ENCODE measurements at places on chromosomes 1 and 21. TPM values are rescaled to one million over a fixed set of nuclear protein-coding genes. Genes with fewer than 3 reads are reported as not detected.

MCM3AP gene
- 67.6 TPM for total RNA-seq

TCP10L gene
- total RNA-seq, result 0.32 TPM

AADACL3 gene
- total RNA-seq, result not detected

OVAAL gene
- total RNA-seq, result not detected

INKA2 gene
- total RNA-seq, result 4.5 TPM

IGSF3 gene
- 3.5 TPM for total RNA-seq

CFH gene
- 28.3 TPM for total RNA-seq

KRTAP19-3 gene
- total RNA-seq, result not detected

TSSK3 gene
- 0.86 TPM for total RNA-seq

IL20 gene
- 0.86 TPM for total RNA-seq

CADM3 gene
- not detected for total RNA-seq

SELL gene
- total RNA-seq, result not detected

GRCh38 chr1:198604975-198605374 is 33.9 kb upstream of the PTPRC start:
- DNase-seq, result no peak

- DNase-seq, result no peak
Observed at GRCh38 chr1:58107943-58108342, 438.6 kb downstream of the OMA1 start.

DNA sequence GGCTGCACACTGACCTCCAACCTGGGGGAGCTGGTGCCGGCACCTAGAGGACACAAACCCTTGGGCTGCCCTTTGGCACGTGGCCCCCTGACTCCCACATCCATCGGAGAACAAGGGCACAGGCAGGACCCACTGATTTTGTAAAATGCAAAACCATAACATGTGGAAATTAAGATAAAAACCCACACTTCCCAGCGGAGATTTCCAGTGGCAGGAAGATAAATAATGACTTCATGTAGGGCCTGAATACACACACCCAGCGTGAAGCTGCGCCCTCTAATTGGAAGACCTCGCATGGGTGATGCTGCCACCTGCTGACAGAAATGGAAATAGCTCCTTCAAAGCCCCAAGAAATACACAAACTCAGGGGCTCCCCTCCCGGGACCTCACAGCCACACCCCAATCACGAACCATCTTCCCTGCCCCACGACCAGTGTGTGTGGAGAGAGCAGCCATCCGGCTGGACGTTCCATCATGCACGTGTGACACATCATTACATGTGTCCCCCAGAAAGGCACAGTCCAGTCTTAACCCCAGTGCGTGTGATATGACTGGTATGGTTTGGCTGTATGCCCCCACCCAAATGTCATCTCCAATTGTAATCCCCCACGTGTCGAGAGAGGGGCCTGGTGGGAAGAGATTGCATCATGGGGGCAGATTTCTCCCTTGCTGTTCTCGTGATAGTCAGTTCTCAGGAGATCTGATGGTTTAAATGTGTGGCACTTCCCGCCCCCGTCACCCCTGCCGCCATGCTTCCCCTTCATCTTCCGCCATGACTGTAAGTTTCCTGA is 5.7 kb upstream of the TPRG1L start:
- peak; percentile 82 for DNase-seq

GRCh38 chr1:56190806-56191365 is 388.5 kb downstream of the PLPP3 start:
- no peak for DNase-seq

DNA sequence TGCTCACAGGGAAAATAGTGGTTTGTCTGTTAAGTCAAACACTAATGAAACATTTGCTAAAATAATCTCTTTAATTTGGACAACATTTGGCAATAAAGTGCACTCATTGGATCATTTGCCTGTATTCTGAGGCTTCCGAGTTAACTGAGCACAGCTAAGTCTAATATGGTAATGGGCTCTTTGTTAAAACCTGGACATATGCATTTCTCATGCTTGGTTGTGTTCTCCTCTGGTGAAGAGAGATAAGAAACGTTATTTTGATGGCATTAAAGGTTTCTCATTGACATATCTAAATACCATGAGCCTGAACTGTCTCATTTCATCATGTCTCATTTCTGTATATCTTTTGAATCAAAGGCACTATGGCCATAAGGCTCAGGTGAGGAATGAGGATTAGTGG is 13.4 kb upstream of the NRIP1 start:
- no peak for DNase-seq

GRCh38 chr21:42383331-42383730 is 12.5 kb downstream of the TMPRSS3 start:
- no peak for DNase-seq

GRCh38 chr1:203661572-203661971 is 34.9 kb downstream of the ATP2B4 start:
- DNase-seq, result no peak

DNA sequence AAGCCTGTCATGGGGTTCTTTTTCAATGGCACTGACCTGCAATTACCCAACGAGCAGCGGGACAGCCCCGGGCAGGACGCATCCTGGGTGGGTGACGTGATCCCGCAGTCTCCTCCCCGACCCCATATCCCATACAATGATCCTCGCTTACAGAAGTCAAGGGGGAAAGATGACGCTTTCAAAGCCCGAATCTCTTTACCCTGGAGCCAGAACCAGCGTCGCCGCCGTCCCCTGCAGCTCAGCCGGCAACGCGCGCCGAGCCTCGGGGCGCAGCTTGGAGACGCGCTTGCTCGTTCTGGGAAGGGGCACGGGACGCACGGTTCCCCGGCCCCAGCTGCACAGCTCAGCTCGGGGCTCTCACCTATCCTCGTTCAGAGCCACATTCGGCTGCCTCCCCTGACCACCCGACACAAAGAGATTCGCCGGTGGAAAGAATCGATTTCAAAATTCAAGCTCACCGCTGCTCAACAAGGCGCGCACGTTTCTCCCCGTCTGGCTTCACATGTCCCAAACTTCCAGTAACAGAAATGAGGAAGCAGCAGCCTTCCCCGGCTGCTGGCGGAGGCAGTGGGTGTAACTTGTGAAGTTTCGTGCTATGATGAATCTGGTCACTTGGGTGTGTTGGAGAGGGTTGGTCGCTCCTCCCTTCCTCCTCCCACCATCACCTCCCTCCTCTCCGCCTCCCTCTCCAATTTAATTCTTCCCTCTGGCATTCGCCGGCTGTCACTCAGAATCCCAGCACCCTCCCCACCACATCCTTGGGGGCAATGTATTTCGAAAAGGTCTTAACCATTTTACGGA is at the start of gene TIAM1:
TSS of gene TIAM1 (minus strand) at position 582 of the 801 bp plus-strand sequence. CDS start 77,289 bp downstream, outside the sequence.
- peak; percentile 51 for DNase-seq

DNA sequence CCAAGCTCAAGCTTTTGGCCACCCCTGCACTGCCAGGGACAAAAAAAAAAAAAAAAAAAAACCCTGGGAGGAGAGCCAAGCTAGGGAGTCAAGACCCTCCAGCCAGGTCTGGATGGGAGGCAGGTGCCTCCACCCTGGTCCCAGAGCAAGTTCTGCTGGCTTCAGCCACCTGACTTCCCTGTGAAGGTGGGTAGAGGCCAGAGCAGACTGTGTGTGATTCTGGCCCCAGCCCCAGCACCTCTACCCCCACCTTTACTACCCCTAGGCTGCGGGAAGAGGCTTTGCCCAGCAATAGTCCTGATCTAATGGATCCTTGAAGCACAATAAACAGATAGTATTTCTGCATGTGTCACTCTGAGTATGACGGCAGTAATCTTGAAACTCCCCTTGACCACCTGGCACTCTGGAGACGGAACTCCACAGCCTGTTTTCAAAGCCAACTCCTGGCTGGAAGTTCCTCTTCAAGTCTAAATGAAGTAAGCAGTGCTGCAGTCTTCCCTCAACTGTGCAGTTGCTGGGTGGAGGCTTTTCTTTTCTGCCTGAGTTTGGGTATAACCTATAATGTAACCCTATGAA is 9.8 kb downstream of the PDZK1IP1 start:
- no peak for DNase-seq

DNA sequence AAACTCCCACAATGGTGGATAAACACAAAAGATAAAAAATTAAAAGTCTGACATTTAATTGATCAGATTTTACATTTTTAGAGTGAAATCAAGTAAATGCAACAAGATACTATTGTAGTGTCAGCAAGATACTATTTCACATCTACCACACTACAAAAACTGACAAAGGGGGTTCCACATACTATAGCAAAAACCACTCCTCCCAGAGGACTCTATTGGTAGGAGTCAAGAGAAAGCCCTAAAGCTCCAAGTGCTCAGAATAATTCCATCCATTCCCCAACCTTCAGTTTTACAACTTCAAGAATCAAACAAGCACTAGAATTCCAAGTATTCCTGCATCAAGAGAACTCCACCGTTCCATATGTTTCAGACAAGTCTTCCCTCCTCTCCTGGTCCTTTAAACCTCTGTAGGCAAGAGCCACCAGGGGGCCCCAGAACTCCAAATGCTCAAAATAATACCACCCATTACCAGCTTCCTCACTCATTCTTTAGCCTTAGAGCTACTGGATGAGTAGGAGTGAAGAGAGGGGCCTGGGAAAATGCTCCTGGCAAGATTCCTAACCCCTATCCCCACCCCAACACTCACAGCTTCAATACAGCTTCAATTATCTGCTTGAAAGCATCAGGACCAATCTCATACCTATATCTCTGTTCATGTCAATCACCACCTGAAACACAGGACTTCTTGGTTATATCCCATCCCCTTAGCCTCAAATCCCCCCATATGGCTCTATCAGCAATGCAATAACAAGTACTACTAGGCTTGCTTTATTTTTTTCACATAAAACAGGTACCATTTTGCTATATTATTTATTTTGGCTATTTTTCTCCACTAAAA is 9.9 kb downstream of the TOR1AIP2 start:
- DNase-seq, result peak; percentile 67

DNA sequence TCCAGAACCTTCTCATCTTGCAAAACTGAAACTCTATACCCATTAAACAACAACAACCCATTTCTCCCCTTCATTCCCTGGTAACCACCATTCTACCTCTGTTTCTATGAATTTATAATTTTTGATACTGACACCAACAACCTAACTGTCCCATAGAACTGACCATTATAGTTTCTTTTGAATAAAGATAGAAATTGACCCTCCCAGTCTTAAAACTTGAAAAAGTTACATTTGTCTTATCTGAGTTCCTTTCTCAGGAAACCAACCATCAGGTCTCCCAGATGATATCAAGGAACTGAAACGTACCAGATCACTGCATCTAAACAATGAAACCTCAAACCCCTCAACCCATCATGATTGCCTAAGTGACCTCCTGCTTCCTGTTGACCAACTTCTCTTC is 27.1 kb downstream of the RNF115 start:
- DNase-seq, result no peak

GRCh38 chr1:54548389-54549044 is 489 bp downstream of the ACOT11 start:
- DNase-seq, result no peak

DNA sequence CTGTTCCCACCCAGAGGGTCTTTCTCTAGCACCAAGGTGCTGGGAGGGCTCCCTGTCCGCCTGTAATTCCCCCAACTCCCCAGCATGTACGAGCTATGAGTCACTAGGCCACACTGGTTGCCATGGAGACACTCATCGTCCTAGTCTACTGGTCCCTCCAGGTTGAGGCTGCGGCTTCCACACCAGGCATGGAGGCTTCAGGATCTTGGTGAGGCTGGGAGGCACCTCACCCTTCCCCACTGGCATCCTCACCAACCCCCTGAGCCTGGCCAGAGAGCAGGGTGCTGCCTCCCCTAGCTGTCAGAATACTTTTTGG is 75.6 kb upstream of the KAZN start:
- DNase-seq, result peak; percentile 70

GRCh38 chr1:152047413-152047729 is 10.6 kb upstream of the S100A11 start:
- DNase-seq, result no peak

DNA sequence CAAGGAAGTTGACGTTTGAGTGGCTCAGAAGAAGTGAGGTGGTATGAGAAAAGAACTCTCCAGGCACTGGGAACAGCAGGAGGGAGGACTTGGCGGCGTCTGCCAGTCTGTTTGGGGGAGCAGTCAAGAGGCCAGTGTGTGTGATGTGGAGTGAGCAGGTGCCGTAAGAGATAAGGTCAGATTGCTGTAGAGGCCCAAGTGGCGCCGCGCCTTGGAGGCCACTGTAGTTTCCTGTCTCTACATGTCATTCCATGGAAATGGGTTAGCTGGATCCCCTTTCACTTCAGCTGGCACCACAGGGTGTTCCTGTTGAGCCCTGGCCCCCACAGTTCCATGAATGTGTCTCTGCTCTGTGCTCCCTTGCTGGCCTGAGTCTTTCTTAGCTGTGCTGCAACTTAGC is 35.5 kb upstream of the PTPRF start:
- no peak for DNase-seq

DNA sequence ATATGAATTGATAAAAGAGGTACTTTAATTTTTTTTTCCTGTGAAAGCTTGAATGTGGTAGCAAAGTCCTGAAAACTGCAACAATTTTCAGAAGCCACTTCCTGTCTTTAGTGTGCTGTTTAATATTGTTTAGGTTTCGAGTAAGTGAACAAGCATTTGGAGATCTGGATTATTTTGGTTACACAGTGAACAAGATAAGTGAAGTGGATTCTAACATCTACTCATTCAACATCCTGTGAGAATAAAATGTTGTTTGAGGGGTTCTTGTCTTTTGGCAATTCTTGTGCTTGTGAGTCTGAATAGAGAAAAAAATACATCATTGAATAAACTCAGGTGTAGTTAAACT is 35.2 kb upstream of the PLA2G4A start:
- peak; percentile 46 for DNase-seq

DNA sequence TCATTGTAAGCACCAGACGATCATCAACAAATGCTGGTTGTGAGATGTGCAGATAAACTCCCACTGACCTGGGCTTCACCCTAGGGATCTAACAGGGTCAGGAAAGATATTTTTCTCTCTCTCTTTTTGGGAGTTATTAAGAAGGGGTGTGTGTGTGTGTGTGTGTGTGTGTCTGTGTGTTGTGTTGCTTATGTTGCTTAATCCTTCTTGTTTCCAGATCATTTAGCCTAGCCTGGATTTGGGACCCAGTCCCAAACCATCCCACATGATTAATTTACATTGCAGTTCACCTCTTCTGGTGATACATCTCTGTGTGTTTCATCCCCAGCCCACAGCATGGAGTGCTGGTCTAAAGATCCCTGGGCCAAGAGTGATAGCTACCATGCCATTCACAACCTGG is 122.8 kb upstream of the IPO9 start:
- DNase-seq, result no peak

- DNase-seq, result peak; percentile 27
Observed at GRCh38 chr1:93878501-93878888, 511 bp downstream of the DNTTIP2 start.

- no peak for DNase-seq
Observed at GRCh38 chr1:160726114-160726497, 12.9 kb upstream of the SLAMF7 start.

GRCh38 chr21:43893536-43894205 is 28.6 kb downstream of the AGPAT3 start:
- DNase-seq, result peak; percentile 29
